Kidney epithelial cell (primary cell): ENCODE measurements at places on chromosomes 3 and 15. TPM values are rescaled to one million over a fixed set of nuclear protein-coding genes. Genes with fewer than 3 reads are reported as not detected.

DNA sequence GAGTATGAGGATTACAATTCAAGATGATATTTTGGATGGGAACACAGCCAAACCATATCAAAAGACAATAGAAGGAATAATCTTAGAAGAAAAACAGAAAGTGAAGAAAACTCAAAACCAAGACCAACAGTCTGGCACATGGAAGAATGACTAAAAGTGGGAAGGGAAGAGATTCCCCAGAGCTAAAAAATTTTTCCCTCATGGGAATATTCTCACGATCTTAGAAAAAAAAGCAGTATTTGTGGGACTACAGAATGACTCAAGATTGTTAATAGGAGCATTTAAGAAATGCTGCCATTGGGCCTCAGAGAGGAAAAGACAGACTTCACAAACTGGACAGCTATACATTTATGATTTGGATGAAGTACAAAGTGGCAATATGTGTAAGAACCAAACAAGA, 18.3 kb downstream of the OSTN start:
- no peak for DNase-seq

DNA sequence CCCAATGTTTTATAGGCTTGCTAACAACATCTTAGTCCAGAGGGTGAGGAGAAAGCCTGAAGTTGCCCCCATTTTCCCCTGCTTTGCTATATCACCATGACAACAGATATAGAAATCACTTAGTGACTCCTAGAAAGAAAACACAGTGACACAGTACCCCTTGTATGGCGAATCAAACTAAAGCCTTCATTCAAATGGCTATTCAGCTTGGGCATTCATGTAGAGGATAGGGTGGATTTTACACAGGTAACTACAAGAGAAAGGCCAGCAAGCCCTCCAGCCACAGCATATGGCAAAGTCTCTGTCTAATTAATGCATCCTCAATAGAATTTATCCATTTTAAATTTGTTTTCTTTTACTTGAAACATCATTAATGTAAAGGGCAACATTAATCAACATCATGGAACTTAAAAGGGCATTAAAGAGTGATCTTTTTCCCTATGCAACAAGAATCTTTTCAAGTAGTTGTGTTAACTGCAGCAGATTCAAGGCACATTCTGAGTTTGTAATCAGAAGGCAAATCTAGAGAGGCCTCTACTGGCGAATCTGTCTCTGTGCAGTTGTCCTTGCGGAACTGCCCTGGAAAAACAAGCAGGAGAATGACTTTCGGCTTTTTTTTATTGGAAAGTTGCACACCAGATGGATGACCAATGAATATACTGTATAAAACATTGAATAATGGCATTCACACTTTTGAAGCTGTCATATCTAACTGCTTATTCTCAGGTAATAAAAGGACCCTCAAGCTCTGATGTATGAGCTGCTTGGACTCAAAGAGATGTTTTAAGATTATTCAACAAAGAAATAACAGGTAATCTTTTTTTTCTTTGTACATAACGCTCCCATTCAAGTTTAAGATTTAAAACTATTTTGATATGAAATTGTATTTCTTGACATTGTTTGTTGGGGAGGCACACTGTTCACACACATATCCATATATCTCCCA, 621.7 kb upstream of the AGTR1 start:
- peak; percentile 21 for DNase-seq

The TRIM42 gene
- not detected in 2 replicates for total RNA-seq

DNA sequence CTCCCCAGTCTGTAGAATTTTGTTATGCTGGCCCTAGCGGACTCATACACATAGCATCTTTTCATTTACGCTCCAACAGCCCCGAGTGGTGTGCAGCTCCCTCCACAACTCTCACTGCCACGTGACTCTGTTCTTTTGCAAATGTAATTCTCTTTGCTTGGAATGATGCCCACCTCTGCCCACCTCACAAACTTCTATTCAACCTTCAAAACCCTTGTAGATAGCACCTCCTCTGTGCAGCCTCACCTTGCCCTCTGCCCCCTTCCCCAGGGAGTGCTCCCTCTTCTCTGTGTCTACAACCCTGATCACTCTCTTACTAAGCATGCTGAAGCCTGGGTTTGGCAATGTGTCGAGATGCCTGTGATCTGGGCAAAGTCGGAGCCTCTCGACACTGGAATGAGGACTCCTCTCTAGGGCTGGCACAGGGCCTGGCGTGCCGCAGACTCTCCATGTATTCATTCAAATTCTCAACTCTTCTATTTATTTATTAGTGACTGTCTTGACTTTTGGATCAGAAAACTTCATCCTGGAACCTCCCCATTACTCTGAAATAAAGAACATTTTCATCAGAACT, 73.5 kb downstream of the MGLL start:
- no peak for DNase-seq

- no peak for DNase-seq
Measured at GRCh38 chr15:63329567-63330350, 51.9 kb downstream of the CA12 start.

- no peak for DNase-seq
Measured at GRCh38 chr15:68252925-68253534, 23.5 kb upstream of the CLN6 start.

DNA sequence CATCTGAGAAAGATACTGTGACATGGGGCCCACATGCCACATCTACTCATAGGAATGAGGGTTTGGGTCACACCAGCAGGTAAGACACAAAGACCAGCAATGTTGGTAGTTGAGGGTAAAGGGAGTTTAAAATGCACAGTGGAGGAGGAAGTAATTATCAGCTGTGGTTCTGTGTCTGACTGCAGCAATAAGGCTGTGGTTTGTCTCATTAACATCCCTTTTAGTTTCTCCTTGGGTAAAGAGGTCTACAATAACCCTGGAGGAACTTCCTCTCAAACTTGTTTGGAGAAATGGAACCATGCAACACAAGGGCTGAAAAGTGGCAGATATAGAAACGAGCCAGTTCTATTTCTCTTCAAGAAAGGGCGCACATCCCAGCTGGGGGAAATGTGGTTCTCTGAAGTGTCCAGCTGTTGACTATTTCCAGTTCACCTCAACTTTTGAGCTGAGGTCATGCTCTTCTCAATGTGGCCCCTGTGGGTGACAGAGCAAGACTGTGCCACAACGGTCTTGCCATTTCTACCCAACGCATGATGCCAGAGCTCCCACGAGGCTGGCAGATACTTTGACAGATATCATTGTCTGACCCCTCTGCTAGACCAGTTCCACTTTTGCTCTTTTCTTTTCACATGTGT, 234.3 kb downstream of the SQOR start:
- no peak for DNase-seq

The GOLIM4 gene
- 27.2 and 27.9 TPM in 2 replicates for total RNA-seq

The ACVR2B gene
- total RNA-seq = 16.1 and 18.7 TPM in 2 replicates
